MV-4-11 (cell line): ENCODE measurements at places on chromosomes 12 and 14.

GRCh38 chr14:96274543-96274942 lies 18.5 kb downstream of the BDKRB1 start:
- no peak for DNase-seq

- DNase-seq, result no peak
These were observed 1434.5 kb downstream of the LRFN5 start for GRCh38 chr14:43041207-43041606.

DNA sequence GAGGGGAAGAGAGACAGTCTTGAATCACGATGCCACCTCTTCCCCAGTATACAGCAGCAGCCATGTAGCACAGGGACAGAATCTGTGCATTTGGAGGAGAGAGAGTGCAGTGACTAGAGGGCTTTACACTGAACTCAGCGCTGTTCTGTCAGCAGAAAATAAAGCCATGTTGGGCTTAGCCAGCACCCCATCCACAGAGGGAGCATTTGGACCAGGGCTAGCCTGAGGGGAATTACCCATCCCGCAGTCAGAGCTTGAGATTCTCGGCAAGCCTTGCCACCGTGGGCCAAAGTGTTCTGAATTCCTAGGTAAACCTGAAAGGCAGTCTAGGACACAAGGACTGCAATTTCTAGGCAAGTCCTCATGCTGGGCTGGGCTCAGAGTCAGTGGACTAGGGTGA lies 120.4 kb upstream of the CNOT2 start:
- DNase-seq, result no peak

- no peak for DNase-seq
These were observed 362.6 kb downstream of the TMTC2 start for GRCh38 chr12:83049306-83049705.

GRCh38 chr14:57729208-57730187 lies 136.4 kb downstream of the SLC35F4 start:
- DNase-seq, result no peak

GRCh38 chr12:71896205-71896882 lies 42.3 kb upstream of the TPH2 start:
- DNase-seq, result no peak

DNA sequence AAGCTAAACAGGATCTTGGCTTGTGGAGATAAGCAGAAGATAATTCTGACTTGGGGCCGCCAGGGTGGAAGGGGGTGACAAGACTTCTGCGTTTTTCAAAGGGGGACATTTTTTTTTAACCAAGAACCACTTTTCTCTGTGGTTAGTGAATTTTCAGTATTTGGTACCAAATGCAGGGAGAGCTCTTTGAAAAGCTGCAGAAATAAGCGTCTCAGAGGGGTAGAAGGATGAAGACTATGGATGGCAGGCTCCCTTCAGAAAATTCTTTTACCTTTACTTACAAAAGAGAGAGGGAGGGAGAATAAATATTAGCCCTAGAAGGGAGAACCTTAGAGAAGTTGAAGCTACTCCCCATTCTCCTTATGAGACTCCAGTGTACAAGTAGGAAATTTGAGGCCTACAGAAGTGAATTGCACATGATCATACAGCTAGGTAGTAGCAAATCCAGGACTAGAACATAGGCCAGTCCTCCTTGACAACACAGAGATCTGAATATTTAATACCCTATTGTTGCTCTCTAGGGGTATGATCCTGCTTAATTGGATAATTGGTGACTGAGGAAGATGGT lies 840 bp downstream of the MRPL52 start:
- no peak for DNase-seq

- DNase-seq, result no peak
These were observed 372.6 kb downstream of the SEC23A start for GRCh38 chr14:38730420-38730819.

GRCh38 chr12:115060477-115061168 lies 376.6 kb upstream of the TBX3 start:
- no peak for DNase-seq

DNA sequence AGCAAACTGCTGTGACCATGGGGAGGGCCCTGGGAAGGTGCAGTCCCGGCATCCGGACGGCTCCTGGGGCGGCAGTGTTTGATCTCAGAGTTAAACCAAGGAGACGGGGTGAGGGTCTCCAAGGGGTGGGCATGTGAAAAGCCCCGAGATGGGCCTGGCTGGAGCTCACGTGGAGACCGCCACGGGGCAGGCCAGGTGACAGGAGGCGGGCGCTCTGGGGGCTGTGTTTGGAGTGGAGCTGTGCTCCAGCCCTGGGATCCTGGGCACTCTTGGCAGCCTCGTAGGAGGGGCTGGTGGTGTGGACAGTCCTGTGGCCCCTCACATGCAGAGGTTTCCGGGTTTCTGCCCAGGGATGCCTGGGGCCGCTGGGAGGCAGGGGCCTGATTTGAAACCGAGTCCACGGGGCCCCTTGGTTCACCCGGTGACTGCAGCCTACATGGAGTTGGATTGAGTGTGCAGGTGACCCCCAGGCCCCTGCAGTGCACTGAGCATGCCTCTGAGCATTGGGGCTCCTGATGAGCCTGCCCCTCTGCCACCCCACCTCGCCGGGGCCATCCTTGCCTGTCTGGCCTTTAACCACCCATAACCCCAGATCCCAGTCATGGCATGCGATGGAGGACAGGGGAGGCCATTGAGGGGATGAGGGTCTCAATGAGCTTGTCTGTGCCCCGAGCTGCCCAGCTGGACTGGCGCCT lies 8.4 kb downstream of the KIF26A start:
- no peak for DNase-seq

GRCh38 chr12:86729739-86730138 lies 473.5 kb upstream of the MGAT4C start:
- DNase-seq, result no peak

- no peak for DNase-seq
These were observed 30.9 kb downstream of the FERMT2 start for GRCh38 chr14:52919971-52920370.

GRCh38 chr12:32126720-32127119 lies 20.1 kb downstream of the BICD1 start:
- no peak for DNase-seq
